KG1 (cell line): ENCODE measurements at places on chromosomes 11 and 22.

DNA sequence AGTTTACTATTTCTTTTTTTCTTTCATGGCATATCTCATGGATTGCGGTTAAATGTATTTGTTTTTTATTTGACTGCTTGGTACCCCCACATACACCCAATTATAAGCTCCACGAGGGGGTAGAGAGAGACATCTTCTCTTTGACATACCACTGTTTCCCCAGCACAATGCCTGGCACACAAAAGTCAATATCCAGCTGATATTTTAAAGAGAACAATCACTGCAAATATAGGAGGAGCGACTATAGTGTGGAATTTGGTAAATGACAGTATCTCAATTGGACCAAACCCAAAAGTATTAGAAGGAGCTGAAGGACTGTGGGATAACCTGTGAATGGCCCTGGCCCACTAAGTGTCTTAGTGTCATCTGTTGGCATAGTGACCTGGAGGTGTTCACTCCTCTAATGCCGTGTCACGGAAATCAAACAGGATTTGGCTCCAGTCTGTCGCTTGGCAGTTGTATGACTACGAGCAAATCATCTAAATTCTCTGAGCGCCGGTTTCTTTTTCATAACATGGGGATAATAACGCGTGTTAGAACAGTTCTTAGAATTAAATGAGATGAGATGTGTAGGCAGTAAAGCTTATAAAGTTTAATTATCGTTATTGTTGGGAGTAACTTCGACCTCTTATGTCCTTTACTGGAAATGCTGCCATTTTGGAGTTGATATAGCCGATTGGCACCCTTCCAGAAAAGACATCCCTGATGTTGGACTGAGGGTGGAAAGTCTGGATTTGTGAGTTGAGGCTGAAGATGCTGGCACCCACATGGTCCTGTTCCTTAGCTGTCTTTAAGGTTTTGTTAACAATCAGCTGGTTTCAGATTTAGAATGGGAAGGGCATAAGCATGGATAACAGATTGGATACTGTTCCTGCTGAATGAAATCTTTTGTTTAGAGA, 144.5 kb downstream of the DBX1 start:
- no peak for DNase-seq

GRCh38 chr11:1496091-1496760, 9.6 kb upstream of the MOB2 start:
- DNase-seq, result no peak

DNA sequence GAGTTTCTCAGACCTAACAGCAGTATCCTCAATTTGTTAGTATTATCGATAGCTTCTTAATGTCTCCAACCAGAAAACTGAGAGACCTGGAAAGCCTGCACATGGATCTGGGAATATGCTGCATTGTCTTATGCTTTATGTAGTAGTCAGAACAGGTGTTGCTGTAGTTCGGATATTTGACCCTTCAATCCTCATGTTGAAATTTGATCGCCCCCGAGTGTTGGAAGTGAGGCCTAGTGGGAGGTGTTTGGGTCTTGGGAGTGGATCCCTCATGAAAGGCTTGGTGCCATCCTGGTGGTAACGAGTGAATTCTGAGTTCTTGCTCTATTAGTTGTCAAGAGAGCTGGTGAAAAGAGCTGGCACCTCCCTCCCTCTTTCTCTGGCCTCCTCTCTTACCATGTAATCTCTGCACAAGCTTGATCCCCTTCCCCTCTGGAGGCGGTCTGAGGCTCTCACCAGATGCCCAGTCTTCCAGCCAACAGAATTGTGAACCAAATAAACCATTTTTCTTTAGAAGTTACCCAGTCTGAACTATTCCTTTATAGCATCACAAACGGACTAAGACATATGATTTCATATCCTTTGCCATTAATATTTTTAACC, 227.1 kb downstream of the DDX10 start:
- no peak for DNase-seq

- DNase-seq, result no peak
Measured at GRCh38 chr22:20763630-20764470, 10.1 kb upstream of the SERPIND1 start.

DNA sequence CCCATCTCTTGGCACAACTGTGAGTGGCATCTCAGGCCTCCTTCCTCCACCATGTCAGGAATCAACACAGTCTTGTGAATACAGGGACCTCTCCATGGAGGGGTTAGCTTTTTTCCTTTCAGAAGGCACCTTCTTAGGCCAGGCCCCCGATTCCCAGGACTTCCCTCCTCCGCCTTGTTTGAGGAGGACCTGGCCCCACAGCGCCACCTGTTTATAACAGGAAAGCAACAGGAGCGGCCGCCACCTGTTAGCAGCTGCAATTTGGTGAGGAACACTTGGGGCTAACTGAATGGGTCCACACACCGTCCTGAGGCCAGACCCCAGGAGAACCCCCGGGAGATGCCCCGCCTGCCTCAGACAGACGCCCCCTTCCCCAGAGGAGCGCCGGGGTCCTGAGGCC, 3.8 kb upstream of the PKP3 start:
- DNase-seq, result no peak

DNA sequence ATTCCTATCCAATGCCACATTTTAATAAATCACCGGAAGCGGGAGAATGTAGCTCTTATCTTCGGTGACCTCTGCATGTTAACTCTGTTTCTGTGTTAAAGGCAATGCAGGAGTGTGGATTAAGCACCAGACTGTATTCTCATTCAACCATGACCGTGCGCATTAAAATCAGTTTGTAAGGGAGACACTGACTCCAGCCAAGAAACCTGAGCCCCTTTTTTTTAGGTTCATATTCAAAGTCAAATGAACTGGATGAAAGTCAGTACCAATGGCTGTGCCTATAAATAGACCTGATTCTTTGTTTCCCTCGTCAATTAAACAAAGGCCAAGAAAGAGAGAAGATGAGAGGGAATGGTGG, 32.2 kb downstream of the C11orf91 start:
- DNase-seq, result no peak

GRCh38 chr11:112555491-112556364, 295.1 kb upstream of the PLET1 start:
- peak; percentile 13 for DNase-seq

- DNase-seq, result no peak
Measured at GRCh38 chr11:95780544-95780943, 9.0 kb downstream of the FAM76B start.

DNA sequence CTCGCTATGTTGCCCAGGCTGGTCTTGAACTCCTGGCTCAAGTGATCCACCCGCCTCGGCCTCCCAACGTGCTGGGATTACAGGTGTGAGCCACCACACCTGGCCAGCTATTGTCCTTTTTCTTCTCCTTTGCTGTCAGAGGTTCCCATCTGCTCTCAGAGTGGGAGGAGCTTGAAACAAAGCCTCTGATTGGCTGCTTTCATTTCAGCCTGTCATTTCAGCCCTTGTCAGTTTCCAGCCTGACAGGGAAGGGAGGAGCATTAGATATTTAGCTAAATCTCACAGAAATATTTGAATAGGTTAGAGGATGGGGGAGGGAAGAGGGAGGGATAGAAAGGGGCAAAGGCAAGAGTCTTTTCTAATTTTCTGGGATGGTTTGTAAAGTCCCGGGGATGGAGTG, 8.7 kb downstream of the SLC22A6 start:
- no peak for DNase-seq

- no peak for DNase-seq
Measured at GRCh38 chr11:112156956-112157766, 6.7 kb downstream of the IL18 start.

GRCh38 chr22:36904260-36904880, 9.1 kb upstream of the CSF2RB start:
- DNase-seq, result no peak

- no peak for DNase-seq
Measured at GRCh38 chr11:5737091-5737490, 843 bp downstream of the OR56B1 start.

- DNase-seq, result no peak
Measured at GRCh38 chr11:41254966-41255365, 204.5 kb downstream of the LRRC4C start.

DNA sequence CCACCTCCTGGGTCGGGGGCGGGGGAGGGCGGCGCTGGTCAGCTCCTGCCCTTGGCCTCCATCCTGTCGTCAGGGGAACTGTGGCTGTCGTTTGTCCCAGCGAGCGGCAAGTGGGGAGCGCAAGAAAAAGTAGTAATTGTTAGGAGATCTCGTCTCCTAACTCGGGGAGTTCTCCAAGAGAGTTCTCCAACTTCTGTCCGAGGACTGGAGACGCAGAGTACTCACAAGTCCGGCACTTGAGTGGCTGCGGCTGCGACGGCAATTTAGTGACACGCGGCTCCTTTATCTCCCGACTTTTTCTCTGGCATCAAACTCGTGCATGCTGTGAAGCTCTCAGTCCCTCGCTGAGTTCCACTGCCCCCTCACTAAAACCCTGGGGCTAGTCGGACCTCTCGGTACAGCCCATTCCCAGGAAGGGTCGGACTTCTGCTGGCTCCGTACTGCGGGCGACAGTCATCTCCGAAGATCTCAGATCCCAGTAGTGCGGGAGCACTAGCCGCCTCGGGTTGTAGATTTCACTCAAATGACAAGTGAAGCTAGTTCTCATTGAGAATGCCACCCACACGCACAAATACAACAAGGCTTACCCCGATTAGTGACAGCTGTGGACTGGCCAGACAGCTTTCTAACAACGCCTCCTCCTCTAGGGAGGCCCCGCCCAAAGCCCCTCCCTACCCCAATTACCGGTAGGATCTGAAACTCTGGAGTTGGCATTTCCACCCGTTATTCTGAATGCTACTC, at the start of gene PGR:
TSS of gene PGR (minus strand) at position 611 of the 741 bp plus-strand sequence. CDS start 743 bp downstream, outside the sequence.
- no peak for DNase-seq

DNA sequence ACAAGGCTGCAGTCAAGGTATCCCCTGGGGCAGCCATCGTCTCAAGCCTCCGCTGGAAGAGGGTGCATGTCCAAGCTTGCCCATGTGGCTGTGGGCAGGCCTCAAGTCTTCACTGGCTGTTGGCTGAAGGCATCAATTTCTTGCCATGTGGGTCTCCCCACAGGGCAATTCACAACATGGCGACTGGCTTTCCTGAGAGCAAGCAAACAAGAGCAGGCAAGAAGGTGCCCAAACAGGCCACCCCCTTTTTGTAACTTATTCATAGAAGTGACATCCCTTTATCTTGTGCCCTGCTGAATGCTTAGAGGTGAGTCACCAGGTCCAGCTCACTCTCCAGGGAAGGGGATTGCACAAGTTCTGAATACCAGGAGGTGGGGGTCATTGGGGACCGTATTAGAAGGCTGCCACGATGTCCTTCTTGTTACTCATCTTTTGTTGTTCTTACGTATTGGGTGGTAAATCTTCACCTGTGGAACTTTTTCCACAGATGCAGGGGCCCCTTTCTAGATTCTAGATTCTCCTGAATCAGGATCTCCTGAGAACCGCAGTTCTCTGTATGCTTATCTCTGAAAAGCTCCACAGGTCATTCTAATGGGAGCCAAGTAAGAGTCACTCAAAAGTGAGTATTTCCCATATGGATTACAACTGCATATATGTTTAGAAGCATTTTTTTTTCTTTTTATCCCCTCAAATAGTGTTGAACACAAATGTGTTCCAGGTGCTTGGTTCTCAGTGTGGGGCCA, 44.2 kb upstream of the MICAL2 start:
- DNase-seq, result no peak

GRCh38 chr11:128533472-128533871, 53.9 kb downstream of the ETS1 start:
- DNase-seq, result no peak

- DNase-seq, result no peak
Measured at GRCh38 chr22:25368271-25368670, 148.8 kb downstream of the CRYBB2 start.

GRCh38 chr11:134034496-134035381, 34.1 kb upstream of the JAM3 start:
- no peak for DNase-seq

- no peak for DNase-seq
Measured at GRCh38 chr11:97611345-97611744, 1221.5 kb downstream of the JRKL start.

DNA sequence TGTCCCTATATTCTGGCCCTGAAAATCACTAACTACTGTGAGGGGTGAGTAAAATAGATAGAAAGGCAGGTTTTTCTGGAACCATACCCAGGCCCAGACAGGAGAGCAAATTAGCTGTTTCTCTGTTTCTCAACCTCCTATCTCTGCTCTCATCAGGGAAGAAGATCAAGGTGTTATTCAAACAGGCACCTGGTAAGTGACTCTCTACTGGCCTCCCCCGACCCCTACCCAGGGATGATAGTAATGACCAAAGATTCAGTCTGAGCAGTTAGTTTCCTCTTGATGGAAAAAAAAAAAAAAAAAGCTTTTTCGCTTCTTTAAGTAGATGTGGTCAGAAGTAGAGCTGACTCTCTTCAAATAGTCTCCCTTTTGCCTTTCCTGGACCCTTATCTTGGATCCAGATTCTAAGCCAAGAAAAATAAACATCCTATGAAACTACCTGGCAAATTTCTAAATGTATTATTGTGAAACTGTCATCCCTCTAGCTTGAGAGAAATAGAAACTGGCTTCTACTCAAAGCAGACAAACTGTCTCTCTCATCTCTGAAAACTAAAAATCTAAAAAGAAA, 9.9 kb downstream of the LRRC4C start:
- DNase-seq, result no peak

DNA sequence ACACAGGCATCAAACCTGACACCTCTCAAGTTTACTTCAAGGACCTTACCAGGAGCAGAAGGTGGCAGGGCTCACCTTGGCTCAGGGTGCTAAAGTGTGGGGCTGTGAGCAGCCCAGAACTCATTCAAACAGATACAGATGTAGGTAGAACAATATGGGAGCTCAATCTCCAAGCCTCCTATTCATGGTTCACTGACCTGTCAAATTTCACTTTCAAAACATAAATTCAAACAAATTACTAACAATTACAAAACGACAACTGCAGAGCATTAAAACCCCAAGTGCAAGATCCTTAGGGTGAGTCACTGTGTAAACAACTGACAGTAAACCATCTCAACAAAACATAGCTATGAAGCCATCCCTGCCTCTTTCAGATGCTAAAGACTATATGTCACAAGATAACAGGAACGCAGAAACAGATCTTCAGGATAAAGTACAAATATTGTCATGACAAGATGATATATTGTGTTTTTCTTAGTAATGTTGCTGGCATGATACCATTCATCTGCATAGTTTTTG, 303.5 kb upstream of the ANO3 start:
- no peak for DNase-seq

DNA sequence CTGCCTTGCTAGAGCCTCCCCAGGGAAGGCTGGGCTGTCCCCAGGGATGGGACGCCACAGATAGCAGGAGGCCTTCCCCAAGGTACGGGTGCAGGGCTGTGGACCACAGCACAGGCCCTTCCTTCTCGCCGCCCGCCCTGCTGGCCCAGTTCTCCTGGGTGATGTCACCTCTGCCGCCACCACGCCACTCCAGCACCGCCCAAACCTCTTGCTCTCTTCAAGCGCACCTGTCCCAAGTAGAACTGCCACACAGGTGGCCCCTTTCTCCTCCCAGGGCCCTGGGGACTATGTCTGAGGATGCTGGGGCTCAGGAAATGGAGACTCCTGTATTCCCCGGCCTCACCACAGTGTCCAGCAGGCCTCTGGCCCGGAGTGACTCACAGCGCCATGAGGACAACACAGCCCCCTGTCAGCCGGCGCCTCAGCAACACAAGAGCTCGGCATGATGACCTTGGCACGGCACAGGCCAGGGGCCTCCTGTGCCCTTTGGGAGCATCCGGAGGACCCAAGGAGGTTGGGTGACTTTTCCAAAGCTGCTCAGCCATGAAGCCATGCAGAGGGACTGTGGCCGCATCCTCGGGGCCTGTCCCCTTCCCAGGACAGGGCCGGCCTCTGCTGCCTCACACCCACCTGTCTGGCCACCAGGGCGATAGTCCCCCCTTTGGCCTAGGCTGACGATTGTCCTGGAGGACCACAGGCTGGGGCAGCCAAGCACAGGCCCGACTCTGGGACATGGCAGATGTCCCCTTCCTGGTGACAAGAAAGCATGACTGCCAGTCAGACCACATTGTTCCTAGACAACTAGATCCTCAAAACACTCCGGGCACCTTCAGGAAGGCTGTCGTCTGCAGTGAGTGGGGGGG, 1023.5 kb downstream of the BRD1 start:
- no peak for DNase-seq
